Cardiac septum (tissue), 1 donor: ENCODE measurements at places on chromosomes 4 and X.

DNA sequence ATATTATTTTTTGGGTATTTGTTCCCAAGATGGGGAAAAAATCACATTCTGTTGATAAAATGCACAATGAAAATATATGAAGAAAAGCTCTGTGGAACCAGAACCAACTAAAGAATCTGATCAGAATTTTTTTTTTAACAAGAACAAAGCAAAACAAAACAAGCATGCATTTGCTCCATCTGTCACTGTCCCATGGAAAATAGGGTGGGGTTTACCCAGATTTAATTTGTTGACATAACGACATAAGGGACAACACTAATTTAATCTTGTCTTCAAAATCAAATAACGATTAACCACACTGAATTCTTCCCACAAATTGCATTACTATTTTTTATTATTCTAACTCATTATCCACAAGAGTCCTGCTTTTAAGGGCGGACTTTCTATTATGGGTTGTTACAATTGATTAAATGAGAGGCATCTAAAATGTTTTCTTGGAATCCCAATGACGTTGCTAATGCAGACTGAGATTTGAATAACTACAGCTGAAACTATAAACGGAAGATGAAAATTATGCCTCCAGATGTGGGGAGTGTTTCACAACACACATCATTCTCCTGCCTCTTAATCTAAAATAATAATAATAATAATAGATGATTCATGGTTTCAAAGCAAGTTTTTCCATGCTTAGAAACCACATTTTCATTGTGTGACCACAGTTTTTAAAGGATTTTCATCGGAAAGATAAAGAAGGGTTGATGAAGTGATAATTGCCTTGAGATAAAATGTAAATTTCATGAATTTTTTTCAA lies 307.0 kb upstream of the CPEB2 start:
- DNase-seq = no peak

DNA sequence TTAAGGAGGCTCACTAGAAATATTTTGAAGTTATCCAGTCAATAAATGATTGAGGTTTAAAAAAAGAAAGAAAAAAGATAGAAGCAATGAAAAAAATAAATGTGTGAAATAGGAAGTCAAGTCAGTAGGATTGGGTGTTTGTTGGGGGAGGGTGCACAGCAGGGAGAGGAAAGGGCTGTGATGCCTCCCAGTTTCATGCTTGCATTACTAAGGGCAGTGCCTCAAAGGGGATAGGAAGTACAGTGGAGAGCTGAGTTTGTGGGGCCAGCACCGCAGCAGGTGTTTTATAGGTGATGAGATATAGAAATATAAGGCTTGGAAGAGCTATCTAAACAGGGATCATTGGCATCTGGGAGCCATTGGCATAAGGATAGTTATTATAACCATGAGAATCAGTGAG lies 919.2 kb downstream of the STIM2 start:
- DNase-seq = no peak

- no peak for DNase-seq
These were observed 56.6 kb upstream of the WDR1 start for GRCh38 chr4:10173037-10173753.

- no peak for DNase-seq
These were observed 15.0 kb downstream of the C4orf33 start for GRCh38 chr4:129110931-129111330.

DNA sequence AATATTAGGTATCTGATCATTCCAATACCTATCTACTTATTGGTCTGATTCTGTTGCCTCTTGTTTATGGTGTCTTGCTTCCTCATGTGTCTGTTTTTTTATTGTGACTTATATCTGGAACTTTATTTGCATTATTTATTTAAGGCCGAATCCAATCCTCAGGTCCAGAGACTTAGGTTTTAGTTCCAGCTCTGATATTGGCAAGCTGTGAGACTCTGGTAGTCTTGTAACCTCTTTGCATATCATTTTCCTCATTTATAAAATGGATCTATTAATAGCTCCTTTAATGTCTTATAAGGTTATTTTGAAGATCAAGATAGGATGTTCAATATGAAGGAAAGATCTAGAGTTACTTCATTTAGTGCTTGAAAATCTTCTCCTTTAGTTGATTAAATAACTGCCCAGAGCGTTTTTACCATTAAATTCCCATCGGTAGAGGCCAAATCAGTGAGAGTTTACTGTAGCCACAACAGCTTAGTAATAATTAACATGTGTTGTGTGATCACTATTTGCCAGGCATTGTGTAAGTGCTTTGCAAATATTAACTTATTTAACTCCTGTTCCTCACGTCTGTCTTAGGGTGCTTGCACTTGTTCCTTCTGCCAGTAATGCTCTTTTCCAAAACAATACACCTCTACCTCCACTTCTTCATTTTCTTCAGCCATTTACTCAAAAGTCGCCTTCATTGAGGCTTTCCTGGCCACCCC lies 82.2 kb downstream of the CC2D2A start:
- DNase-seq = no peak

DNA sequence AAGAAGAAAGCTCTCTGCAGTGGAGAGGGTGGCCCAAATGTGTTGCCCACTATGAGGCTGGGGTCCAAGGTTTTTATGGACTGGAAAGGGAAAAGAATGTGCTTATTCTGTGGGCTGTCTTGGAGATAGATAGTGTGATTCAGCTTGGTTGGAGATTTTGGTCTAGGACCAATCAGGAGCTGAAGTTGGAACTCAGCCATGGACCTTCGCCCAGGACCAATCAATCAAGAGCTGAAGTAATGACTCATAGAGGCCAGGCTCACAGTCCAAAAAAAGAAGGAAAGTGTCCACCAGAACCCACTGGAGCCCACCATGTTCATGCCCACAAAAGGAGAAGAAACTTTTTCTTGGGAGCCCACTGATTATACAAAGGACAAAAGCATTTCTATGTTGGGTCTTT lies 369.5 kb downstream of the UBE2NL start:
- DNase-seq = no peak

DNA sequence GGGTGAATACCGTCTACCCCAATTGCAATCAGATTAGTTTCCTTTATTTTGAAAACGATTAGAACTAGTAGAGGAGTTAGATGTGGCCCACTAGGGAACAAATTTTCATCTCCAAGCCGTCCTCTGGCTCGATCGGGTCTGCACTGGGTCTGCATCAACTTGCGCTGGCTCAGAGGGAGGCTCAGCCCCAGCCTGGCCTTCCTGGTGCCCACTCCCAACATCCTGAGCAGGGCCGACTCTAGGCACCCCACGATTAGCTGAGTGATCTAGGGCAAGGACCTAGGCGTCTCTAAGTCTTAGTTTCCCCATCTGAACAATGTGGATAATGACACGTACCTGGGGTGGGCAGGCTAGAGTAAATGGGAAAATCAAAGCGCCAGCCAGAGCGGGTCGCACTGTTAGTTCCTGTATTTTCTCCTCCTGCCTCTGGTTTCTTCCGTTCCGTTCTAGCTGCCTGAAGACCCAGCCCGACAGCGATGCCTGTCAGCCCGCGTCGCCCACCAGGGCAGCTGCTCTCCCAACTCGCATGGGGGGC lies 7.7 kb upstream of the HAND2 start:
- DNase-seq = no peak

GRCh38 chr4:46852800-46853199 lies 56.2 kb downstream of the COX7B2 start:
- no peak for DNase-seq

DNA sequence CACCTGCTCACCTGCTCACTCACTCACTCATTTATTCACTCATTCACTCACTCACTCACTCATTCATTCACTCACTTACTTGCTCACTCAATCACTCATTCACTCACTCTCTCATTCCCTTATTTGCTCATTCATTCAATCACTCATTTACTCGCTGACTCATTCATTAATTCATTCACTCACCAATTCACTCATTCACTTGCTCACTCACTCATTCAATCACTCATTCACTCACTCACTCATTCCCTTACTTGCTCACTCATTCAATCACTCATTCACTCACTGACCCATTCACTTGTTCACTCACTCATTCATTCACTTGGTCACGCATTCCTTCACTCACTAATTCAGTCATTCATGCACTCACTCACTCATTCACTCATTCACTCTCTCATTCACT lies 88.7 kb upstream of the AFAP1 start:
- DNase-seq = no peak

DNA sequence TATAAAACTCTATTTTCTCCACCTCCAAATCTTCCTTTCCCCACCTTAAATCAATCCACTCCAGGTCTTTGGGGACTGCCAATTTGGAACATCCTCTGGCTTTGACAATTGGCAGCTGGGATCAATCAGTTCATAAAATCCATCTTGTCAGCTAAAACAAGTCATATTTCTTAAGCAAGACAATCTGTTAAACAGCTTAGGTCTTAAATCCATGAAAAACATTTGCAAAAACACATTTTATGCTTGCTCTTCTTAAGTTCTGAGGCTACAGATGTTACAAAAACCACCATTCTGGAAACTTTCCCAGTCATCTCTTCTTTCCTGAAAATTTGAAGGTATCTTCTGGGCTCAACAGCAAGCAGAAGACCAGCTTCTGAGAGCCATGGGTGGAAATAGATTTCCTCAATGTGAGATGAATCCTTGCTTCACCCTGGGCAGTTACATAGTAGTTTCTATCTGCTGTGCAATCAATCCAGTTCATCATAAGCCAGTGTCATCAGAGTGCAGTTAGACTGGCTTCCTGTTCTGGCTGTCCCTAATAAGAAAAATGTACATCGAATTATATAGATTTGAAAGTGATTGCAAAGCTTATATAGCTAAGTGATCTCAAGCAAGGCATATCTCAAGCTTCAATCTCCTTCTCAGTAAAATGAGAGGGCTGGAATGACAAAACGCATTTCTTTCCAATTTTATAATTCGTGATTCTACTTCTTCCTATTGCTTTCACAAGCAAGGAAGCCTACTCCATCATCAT lies 402.7 kb upstream of the INTU start:
- no peak for DNase-seq

DNA sequence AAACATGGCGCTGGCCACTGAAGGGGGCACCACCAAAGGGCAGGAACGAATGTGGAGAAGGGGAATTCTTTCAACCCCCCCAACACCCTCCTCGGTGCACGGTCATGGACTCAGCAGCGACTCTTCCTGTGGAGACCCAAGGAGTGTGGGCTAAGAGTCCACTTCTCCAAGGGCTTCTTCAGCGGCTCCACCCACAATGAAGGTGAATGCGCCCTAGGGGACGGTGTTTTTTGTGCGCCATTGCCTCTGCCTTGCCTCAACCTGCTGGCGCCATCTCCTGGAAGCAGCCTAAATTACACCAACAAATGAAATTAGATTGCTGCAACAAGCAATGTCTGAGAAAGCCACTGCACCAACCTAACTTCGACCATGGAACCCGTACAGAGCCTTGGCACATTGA lies 169.2 kb upstream of the MAGEB18 start:
- DNase-seq = peak; percentile 66

GRCh38 chr4:105106426-105106825 lies 40.2 kb upstream of the TET2 start:
- no peak for DNase-seq

DNA sequence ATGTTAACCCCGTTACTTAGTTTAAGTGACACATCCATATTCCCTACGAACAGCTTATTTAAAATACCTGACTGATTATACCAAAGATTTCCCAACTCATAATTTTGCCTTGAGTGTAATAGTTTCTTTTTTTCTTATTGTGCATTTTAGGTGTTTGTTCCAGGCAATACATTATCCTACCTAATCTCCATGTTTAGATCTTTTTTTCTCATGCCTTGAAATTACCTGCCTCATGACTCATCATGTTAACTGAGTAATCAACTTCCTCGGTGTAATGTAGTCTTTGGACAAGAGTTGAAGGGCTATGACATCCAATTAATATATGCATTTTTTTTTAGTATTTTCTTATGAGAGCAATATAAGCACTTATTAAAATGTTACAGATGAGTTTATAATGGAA lies 228.7 kb upstream of the ANKRD50 start:
- DNase-seq = no peak

DNA sequence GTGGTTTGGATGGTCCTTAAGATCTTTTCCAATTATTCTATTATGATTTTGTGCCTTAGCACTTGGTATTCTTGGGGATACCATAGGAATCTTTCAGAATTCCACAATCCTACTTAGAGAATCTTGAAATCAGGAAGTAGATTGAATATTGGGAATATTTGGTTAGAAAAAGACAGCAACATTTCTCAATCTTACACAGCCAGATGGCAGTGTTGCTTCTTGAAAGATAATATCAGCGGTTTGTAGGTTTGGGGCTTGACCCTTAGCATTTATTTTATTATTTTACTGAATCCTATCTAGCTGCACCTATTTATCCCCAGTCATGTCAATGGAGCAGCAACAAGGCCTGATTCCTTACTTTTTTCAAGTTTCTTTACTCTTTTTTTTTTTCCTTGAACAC lies 28.6 kb downstream of the MAGEB1 start:
- DNase-seq = no peak

DNA sequence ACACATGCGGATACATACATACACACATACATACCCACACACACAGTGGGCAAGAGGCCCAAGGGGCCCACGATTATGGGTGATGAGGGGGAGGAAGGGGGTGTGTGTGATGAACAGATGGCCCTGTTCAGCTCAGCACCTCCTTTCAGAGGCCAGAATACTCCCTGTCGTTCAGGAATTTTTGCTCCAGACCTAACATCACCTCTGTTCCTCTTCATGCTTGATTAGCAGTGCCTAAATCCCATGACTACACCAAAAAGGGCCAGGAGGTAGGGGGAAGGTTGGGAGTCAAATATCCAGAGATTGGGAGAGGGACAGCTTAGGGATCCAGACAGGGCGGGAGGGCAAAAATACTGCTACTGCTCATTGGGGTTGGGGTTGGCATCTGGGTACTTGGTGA lies 42.7 kb downstream of the SMC1A start:
- no peak for DNase-seq

DNA sequence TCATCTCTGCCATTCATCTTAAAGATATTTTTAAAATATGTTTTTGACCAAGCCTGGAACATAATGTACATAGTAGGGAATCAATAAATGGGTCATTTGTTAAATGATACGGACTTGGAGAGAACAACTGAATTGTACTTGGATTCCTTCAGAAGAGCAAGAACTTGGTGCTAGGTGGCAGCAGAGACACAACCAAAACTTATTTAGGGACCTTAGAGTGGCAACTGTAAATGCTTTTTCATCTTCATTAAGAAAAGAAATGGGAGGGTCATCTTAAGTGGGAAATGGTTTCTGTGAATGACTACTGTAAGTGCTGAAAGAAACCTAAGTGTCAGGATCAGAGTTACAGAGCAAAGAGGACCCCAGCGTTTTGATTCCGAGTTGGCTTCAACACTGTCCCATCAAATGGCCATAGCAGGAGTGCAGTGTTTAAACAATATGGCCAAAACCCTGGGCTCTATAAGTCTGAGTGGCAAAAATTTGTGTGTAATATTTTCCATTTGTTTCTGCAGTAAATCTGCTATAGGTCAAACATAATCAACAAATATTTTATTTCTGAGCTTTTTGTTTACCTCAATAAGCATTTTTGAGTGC lies 213.6 kb downstream of the PALLD start:
- no peak for DNase-seq

DNA sequence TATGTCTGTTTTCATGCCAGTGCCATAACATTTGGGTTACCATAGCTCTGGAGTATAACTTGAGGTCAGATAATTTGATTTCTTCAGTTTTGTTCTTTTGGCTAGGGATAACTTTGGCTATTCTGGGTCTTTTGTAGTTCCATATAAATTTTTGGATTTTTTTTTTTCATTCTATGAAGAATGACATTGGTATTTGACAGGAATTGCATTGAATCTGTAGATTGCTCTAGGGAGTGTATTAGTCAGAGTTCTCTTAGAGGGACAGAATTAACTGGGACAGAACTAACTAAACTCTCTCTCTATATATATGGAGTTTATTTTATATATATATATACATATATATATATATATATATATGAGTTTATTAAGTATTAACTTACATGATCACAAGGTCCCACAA lies 32.2 kb upstream of the SLIT2 start:
- no peak for DNase-seq

GRCh38 chr4:76628251-76628650 lies 193.2 kb downstream of the SHROOM3 start:
- DNase-seq = no peak
